ENCODE measurements at places on chromosomes 5 and 9.

- no peaks in the 10 kb centered on the region for H3K36me3 ChIP-seq
- DNase-seq = no peak
- H3K27ac ChIP-seq = no peak overlapping the region
These were observed 75.8 kb downstream of the OXCT1 start for GRCh38 chr5:41794471-41794870.

DNA sequence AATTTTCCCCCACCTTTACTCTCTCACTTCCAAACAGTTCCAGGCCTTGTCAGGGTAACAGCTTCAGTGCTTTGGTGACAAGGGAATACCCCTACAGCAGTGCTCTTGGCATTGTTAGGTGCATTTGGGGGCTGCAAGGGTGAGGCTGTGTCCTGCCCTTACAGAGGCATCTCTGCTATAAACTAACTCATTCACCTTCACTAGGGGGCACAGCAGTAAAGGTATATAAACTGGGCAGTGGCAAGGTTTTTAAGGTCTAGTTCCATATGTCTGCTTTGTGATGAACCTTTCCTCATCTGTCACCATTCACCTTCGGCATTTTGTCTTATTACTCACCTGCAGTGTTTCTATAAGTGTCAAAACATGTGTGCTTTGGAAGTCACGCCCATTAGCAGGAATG is 79.1 kb upstream of the GPR151 start:
- no peaks in the 10 kb centered on the region for H3K27me3 ChIP-seq
- no peak overlapping the region for H3K27ac ChIP-seq
- no peak for DNase-seq
- H3K4me1 ChIP-seq = no peaks in the 10 kb centered on the region

DNA sequence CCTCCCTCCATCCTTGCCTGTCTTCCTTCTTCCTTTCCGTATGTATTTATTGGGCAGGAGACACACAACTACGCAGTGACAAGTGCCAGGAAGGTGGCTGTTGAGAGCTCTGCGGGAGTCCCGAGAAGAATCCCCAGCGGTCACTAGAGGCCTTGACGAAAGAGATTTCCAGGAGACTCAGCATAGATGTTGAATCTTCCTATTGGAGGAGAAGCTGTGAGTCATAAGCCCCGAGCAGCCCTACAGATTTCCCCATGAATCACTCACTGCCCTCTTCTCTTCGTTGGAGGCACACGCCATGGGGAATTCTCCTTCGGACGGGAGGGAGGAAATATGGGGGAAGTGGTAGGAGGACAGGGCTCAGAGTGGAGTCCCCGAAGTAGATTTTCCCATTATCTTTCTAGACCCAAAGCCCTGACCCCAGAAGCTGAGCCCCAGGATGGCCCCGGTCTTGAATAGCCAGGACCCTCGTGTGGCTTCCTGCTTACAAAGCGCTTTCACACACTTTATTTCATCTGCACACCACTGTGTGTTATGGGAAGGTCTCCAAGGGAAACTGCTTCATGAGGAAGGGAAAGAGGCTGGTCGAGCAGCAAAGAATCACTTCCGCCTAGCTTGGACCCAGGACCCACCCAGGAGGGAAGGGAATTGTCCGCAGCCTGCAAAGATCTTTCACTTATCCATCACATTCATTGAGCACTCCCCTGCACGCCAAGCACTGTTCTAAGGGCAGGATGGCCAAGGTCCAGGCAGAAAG is 12.7 kb downstream of the DUSP1 start:
- no peaks in the 10 kb centered on the region for H3K36me3 ChIP-seq
- no peak overlapping the region for H3K27ac ChIP-seq
- no peak overlapping the region for H3K4me3 ChIP-seq
- DNase-seq = no peak
- H3K27me3 ChIP-seq = no peaks in the 10 kb centered on the region
- peaks cover 3% of the 10 kb centered on the region for H3K4me1 ChIP-seq

DNA sequence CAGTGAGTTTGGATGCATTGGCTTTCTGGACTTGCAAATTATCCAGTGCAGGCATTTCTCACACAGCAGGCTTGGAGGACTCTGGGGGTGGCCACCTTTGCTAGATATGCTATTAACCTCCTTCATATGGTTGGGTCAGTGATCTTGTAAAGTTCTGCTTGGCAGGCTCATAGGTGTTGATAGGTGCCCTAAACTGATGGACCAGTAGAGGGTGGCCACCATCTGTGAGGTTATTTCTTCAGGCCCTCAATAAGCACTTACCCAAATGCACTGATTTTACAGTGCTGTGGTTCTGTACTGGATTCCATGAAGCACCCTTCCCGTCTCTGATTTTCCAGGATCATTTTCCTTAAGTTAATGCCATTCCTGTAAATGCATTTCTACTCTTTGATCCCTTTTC is 216.3 kb downstream of the COMMD10 start:
- DNase-seq = no peak

GRCh38 chr9:13568841-13569601 is 289.5 kb upstream of the MPDZ start:
- H3K4me1 ChIP-seq = no peaks in the 10 kb centered on the region
- no peak overlapping the region for H3K4me3 ChIP-seq
- H3K36me3 ChIP-seq = no peaks in the 10 kb centered on the region
- no peak overlapping the region for H3K27ac ChIP-seq
- no peak for DNase-seq
- H3K27me3 ChIP-seq = no peaks in the 10 kb centered on the region

GRCh38 chr9:4620881-4621555 is 41.1 kb upstream of the PLPP6 start:
- peaks cover 13% of the 10 kb centered on the region for H3K4me1 ChIP-seq
- H3K27ac ChIP-seq = no peak overlapping the region

- no peaks in the 10 kb centered on the region for H3K36me3 ChIP-seq
- H3K27me3 ChIP-seq = peaks cover 4% of the 10 kb centered on the region
- H3K4me3 ChIP-seq = no peak overlapping the region
- no peaks in the 10 kb centered on the region for H3K4me1 ChIP-seq
- no peak overlapping the region for H3K27ac ChIP-seq
These were observed 39.6 kb upstream of the CEP72 start for GRCh38 chr5:572398-573019.

GRCh38 chr5:16844952-16845351 is 91.1 kb downstream of the MYO10 start:
- H3K4me3 ChIP-seq = no peak overlapping the region
- H3K4me1 ChIP-seq = no peaks in the 10 kb centered on the region
- no peak overlapping the region for H3K27ac ChIP-seq
- no peaks in the 10 kb centered on the region for H3K36me3 ChIP-seq

- no peak overlapping the region for H3K27ac ChIP-seq
- no peaks in the 10 kb centered on the region for H3K27me3 ChIP-seq
- peaks cover 2% of the 10 kb centered on the region for H3K4me1 ChIP-seq
- no peaks in the 10 kb centered on the region for H3K36me3 ChIP-seq
- no peak for DNase-seq
- H3K4me3 ChIP-seq = no peak overlapping the region
These were observed 143.4 kb upstream of the KLF9 start for GRCh38 chr9:70557661-70558369.

- H3K36me3 ChIP-seq = no peaks in the 10 kb centered on the region
- H3K27me3 ChIP-seq = no peaks in the 10 kb centered on the region
- H3K4me1 ChIP-seq = no peaks in the 10 kb centered on the region
- H3K27ac ChIP-seq = no peak overlapping the region
- no peak overlapping the region for H3K4me3 ChIP-seq
- no peak for DNase-seq
These were observed 298.8 kb downstream of the NR2F1-AS1 start for GRCh38 chr5:93281980-93282772.

GRCh38 chr9:138053996-138054752 is 176.6 kb downstream of the CACNA1B start:
- DNase-seq = no peak
- H3K4me1 ChIP-seq = no peaks in the 10 kb centered on the region
- no peaks in the 10 kb centered on the region for H3K36me3 ChIP-seq
- no peak overlapping the region for H3K27ac ChIP-seq

- H3K27ac ChIP-seq = no peak overlapping the region
- no peaks in the 10 kb centered on the region for H3K27me3 ChIP-seq
- H3K4me1 ChIP-seq = no peaks in the 10 kb centered on the region
- DNase-seq = no peak
- no peak overlapping the region for H3K4me3 ChIP-seq
These were observed 386.1 kb upstream of the KIF2A start for GRCh38 chr5:61919920-61920319.

DNA sequence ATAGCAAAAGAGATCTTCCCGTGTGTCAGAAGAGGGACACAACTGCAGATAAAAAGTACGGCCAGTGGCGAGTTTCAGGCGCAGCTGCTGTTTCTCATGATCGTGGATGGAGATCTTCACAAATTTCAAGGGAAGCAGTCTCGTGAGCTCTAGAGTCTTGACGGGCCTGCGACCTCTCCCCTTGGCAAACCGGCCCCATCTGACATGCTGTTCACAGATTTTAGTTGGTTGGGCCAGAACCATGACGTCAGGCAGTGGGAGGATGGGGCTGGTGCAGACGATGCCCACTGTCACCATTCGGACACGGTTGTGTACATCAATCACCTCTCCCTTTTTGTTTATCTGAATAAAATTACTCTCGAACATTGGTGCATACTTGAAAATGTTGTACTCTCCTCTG is 396 bp downstream of the GARIN3 start:
- no peak overlapping the region for H3K27ac ChIP-seq
- H3K36me3 ChIP-seq = no peaks in the 10 kb centered on the region
- no peak for DNase-seq
- H3K27me3 ChIP-seq = no peaks in the 10 kb centered on the region

DNA sequence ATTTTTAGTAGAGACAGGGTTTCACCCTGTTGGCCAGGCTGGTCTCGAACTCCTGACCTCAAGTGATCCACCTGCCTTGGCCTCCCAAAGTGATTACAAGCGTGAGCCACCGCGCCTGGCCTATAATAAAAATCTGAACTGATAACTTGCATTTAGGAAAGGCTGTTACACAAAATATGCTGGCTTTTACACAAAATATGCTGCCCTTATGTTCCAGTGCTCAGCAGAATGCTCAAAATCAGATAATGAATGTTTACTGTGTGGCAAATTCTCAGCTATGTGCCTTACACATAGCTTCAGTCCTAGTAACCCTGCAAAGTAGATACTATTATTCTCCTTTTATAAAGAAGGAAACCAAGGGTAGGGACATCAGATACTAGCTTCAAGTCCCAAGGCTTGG is 141.3 kb upstream of the MSX2 start:
- H3K36me3 ChIP-seq = no peaks in the 10 kb centered on the region
- H3K27ac ChIP-seq = no peak overlapping the region
- DNase-seq = no peak
- H3K4me3 ChIP-seq = no peak overlapping the region
- no peaks in the 10 kb centered on the region for H3K27me3 ChIP-seq
- H3K4me1 ChIP-seq = no peaks in the 10 kb centered on the region

- DNase-seq = no peak
- peaks cover 5% of the 10 kb centered on the region for H3K36me3 ChIP-seq
- H3K4me1 ChIP-seq = no peaks in the 10 kb centered on the region
These were observed 56.0 kb downstream of the NIPAL4 start for GRCh38 chr5:157516006-157516405.

All from CD8-positive, alpha-beta memory T cell (primary cell).